ENCODE measurements at places on chromosomes 2 and 18. TPM values are rescaled to one million over a fixed set of nuclear protein-coding genes. Genes with fewer than 3 reads are reported as not detected.

NFU1 gene
- total RNA-seq = 19.8 TPM

CHRNG gene
- not detected for total RNA-seq

COL5A2 gene
- 43.3 TPM for total RNA-seq

CDH19 gene
- 0.93 TPM for total RNA-seq

NOL4 gene
- total RNA-seq = 1.4 TPM

SCYGR2 gene
- not detected for total RNA-seq

ERBB4 gene
- total RNA-seq = 3.9 TPM

ASB18 gene
- not detected for total RNA-seq

MARCHF4 gene
- 1.2 TPM for total RNA-seq

CACNB4 gene
- total RNA-seq = 0.71 TPM

LIPG gene
- 0.39 TPM for total RNA-seq

ONECUT2 gene
- 4.5 TPM for total RNA-seq

CNGA3 gene
- total RNA-seq = 0.16 TPM

ZDBF2 gene
- 14.3 TPM for total RNA-seq

SNED1 gene
- 10.2 TPM for total RNA-seq

RPRM gene
- total RNA-seq = not detected

KCNG2 gene
- 0.22 TPM for total RNA-seq

TMEM178A gene
- total RNA-seq = 0.34 TPM

ALPI gene
- total RNA-seq = not detected

WDR7 gene
- 6.7 TPM for total RNA-seq

KCNK3 gene
- 29.2 TPM for total RNA-seq

RAB27B gene
- total RNA-seq = 12.9 TPM

RBKS gene
- total RNA-seq = 2.4 TPM

POTEJ gene
- not detected for total RNA-seq

SMYD1 gene
- 0.16 TPM for total RNA-seq

RRM2 gene
- total RNA-seq = 2.8 TPM

CRACDL gene
- 6.3 TPM for total RNA-seq

CKAP2L gene
- total RNA-seq = 0.47 TPM

DOK1 gene
- 14.0 TPM for total RNA-seq

TUBB8B gene
- not detected for total RNA-seq
